ENCODE measurements at places on chromosomes 16 and 17.

DNA sequence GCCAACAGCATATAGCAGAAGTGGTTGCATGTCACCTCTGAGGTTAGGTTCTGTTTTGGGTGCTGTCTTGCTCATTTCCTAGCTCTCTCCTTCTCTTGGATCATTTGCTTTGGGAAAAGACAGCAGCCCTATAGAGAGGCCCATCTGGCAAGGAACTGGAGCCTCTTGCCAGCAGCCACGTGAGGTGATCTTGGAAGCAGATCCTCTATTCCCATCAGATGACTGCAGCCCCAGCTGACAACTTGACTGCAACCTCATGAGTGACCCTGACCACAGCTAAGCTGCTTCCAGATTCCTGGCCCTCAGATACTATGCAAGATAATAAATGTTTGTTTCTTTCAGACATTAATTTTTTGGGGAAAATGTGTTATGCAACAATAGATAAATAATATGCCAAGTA lies 213.3 kb upstream of the HS3ST4 start:
- DNase-seq, result no peak

DNA sequence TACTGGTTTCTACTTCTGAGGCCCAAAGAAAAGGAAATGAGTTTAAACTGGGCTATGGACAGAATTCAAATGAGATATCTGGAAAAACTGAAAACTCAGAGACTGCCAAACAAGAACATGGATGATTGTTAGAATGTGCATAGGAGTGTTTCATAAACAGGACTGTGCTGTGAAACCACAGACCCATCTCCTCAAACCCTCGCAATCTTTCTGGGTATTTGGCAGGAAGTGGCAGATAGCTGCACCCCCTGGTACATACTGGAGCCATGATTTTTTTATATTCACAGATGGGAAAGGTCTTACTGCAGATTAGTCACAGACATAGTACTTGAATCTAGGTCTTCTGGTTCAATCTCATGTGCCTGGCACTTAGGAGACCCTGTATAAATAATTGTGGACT lies 145.0 kb downstream of the CCDC182 start:
- DNase-seq, result no peak

DNA sequence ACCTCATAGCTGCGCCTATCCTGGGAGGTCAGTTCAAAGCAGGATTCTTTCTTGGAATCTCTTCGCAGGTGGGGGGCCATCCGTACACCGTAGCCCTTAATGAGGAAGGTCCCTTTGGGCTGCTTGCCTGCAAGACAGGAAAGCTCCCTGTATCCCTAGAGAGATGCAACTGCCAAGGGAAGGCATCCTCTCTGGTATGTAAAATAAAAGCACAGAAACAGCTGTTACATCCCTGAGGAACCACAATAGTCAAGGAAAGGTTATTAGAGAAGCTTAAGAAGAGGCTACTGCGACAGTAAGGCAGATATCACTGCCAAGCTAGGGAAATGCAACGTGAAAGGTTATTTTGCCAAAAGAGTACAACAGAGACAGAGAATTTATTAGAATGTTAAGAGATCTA lies 77.2 kb downstream of the SNX11 start:
- no peak for DNase-seq

GRCh38 chr17:33324736-33325135 lies 31.6 kb upstream of the ASIC2 start:
- no peak for DNase-seq

DNA sequence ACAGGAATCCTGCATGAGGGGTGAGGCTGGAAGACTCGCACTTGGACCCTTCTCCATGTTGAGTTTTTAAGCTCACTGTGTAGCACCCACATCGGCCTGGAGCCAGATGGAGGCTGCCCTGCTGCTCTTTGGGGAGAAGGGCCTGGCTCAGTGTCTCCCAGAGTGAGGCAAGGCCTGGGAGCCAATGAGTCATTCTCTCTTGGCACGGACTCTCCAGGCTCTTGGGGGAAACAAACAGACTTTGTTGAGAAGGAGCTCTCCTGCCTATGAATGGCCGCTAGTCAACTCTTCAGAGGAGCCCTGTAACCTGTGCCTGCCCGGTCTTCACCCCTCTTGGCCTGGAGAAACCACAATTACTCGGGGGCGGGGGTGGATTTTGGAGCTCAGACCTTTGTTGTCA lies 50.8 kb upstream of the MAF start:
- DNase-seq, result no peak

- no peak for DNase-seq
These were observed 5.3 kb downstream of the OSGIN1 start for GRCh38 chr16:83958137-83958845.

DNA sequence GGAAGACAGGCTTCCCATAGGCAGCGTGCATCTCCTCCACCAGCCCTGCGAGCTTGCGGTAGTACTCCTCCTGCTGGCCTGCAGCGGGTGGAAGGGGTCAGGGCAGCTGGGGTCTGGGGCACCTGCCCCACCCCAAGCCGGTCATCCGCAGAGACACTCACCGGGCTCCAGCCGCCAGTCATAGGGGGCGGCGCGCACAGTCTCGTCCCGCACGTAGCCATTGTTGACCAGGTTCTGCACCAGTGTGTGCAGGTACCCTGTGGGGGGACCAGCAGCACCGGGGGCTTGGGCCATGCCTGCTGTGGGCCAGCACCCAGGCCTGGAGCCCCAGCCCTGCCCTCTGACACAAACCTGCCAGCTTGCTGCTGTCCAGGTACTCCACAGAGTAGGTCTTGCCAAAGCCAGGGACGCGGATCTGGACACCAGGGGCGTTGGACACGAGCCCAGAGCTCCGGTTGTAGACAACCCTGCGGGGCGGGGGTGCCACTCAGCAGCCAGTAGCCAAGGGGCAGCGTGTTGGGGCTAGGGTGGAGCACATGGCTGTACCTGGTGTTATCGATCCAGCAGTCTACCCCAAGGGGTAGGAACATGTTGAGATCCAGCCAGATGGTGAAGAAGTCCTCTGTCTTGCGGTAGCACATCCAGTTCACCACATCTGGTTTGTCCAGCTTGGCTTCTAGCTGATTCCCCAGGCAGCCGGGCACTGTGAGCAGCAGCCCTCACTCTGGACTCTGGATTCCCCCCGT lies 1.2 kb downstream of the LCAT start:
- DNase-seq, result no peak

DNA sequence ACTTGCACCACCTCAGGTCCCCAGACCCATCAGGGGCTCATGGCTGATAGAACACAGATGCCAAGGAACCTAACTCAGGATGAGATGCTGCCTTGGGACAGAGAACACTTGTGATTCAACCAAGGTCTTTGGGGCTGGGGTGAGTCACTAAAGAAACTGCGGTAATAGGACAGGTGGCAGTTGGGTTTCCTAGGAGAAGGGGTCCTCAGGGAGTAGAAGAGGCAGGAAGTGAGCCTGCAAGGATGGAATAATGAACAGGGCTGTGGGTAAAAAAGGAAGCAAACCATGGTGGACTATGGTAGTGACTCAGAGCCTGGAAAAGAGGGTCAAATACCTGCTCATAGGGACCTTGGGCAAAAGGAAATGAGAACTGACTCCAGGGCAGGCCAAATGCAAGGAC lies 6.5 kb upstream of the PNPO start:
- DNase-seq, result no peak

DNA sequence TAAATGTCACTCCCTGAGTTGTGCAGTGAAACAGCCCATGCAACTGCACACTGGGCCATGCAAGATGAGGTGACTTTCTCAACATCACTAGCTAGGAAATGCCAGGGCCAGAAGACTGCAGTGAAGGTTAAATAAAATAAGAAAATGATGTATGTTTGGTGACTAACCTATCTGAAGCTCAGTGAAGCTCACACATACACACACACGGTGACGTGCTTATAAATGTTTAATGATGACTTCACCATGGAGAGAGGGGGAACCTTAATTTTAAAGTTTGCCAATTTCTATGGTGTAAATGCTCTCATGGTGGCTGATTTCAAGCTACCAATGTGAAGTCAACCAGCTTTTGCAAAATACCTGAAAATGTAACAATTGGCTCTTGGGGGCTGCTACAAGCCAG lies 166.4 kb downstream of the MAF start:
- DNase-seq, result no peak

GRCh38 chr16:53433509-53433908 lies 762 bp upstream of the RBL2 start:
- no peak for DNase-seq

GRCh38 chr16:48918520-48919258 lies 308.7 kb upstream of the N4BP1 start:
- DNase-seq, result no peak

GRCh38 chr16:31214708-31215286 lies 878 bp downstream of the TRIM72 start:
- no peak for DNase-seq

DNA sequence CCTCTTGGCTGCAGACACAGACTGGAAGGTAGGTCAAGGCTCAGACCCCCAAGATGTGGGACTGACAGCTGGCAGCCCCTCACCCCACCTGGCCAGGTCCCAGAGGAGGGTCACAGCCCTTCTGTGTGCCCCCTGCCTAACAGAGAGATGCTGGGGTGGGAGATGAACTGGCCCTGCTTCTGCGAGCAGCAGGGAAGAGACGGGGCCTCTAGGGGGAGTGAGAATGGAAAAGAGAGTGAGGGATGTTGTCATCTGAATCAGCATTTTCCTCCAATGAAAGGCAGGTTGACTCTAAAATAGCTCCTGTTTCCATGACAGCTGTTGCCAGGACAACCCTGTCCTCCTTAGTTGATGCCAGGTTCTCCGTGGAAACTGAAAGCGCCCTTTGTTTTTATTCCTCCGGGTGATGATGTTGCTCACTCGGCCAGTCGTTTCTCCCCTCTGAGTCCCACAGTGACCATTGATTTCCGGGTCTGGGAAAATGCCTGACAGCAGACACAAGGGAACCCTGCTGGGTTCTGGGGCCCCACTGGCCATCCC lies 4.9 kb upstream of the NDRG4 start:
- no peak for DNase-seq

GRCh38 chr16:79480056-79480455 lies 120.5 kb downstream of the MAF start:
- no peak for DNase-seq

GRCh38 chr16:2964475-2965336 lies 631 bp downstream of the KREMEN2 start:
- peak; percentile 46 for DNase-seq

- no peak for DNase-seq
These were observed 12.2 kb upstream of the C16orf54 start for GRCh38 chr16:29757950-29758466.

- DNase-seq, result no peak
These were observed 396.8 kb downstream of the NPIPA8 start for GRCh38 chr16:17939723-17940122.

- DNase-seq, result no peak
These were observed 1.3 kb upstream of the PSMB3 start for GRCh38 chr17:38751144-38751807.

GRCh38 chr17:72406498-72406897 lies 285.7 kb downstream of the SOX9 start:
- no peak for DNase-seq

DNA sequence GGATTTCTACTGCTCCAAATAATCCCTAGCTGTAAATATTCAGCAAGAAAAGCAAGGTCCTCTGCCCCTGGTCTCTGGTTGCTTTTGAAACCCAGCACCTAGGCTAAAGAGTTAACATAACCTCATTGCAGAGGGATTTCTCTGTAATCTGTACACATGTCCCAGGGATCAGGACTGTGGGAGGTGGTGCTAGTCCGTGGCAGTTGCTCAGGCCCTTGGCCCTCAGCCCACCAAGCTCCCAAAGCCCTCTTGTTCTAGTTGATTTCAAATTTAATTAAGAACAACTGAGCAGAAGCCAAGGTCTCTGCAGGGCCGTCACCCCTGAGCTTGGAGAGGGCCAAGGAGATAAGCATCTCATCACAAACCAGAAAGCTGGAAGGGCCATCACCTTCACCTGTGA lies 181.1 kb downstream of the SOX9 start:
- no peak for DNase-seq

GRCh38 chr17:20275653-20276052 lies 191.7 kb downstream of the LGALS9B start:
- DNase-seq, result no peak

- no peak for DNase-seq
These were observed 21.4 kb downstream of the WSB1 start for GRCh38 chr17:27315322-27315721.

GRCh38 chr16:717450-718245 lies 2.7 kb downstream of the METRN start:
- DNase-seq, result no peak

GRCh38 chr16:13378151-13378550 lies 476.8 kb downstream of the SHISA9 start:
- DNase-seq, result no peak

- no peak for DNase-seq
These were observed 33.1 kb upstream of the NF1 start for GRCh38 chr17:31061678-31062077.

- no peak for DNase-seq
These were observed 52.3 kb upstream of the ARL6IP1 start for GRCh38 chr16:18853694-18854093.

- DNase-seq, result no peak
These were observed at the start of gene ADAD2 for GRCh38 chr16:84190731-84191388. Gene ADAD2 (plus strand): TSS chr16:84191157. CDS start chr16:84191231, 74 bp downstream.

GRCh38 chr17:76920364-76921139 lies 52.3 kb downstream of the MGAT5B start:
- no peak for DNase-seq

DNA sequence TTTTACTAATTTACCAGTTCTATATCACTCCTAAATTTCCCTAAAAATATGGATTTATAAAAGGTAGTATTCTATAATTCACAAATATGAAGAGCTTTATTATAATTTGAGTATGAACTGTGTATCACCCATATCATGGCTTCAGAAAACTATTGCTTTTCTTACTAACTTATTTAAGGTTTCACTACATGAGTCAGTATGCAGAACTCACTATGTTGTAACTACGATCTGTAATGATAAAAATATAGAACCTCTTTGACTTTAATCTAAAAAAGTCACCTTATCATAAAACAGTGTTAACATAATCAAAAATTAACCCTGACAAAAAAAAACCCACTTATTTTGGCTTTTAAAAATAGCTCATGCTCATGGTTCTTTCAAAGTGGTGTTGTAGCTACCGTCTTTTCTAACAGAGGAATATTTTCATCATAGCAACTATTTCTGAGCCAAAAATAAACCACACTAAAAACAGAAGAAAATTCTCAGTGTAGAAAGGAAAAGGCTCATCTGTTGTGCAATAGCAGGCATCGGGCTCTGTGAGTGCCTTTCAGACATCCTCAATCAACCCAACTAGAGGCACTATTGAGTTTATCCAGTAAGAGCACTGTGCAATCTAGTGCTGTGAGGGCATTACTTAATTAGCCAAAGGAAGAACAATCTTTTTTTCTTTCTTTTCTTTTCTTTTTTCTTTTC lies 42.1 kb downstream of the ITGAM start:
- no peak for DNase-seq

- DNase-seq, result no peak
These were observed 45.3 kb downstream of the CCDC182 start for GRCh38 chr17:57699751-57700219.

DNA sequence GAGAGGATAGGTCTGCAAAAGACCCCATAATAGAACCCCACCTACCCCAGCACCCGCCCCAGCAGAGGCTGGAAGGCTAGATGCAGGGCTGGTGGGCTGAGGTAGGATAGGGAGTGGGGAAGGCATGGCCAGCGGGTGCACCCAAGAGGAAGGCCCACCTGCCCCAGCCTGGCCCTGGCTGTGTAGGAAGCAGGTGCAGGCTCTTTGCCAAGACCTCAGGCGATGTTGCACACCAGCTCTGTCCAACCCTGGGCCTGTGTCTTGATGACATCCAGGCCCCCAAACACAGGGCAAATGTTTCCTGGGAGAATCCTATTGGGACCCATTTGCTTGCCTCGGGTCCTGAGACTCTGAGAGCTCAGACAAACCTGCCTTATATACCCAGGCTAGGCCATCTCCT lies 12.2 kb downstream of the UNC119 start:
- no peak for DNase-seq

GRCh38 chr17:21201298-21201595 lies 12.7 kb downstream of the TMEM11 start:
- DNase-seq, result no peak
